G401 (cell line): ENCODE measurements at places on chromosomes 11 and 22.
A peak's percentile ranks its signal among the peaks of the same experiment; 100 is the strongest.

DNA sequence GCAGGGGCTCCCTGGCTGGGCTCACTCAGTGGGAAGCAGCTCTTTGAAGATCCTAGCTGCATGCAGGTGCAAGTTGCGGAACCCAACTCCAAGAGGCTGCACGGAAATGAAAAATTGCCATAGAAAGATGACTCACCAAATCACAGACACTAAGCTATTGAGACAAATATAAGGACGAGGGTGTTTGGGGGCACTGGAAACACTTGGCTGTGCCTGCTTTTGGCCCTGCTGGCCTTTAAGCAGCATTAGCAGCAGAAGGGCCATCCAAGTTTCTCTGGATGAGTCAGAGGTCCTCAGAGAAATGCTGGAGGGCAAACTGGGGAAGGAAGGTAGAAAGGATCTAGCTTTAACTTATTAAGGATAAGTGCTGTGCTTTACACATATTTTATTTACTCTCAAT lies 282.3 kb downstream of the KIRREL3 start:
- no peak for DNase-seq

GRCh38 chr11:122100756-122101080 lies 15.3 kb downstream of the BLID start:
- no peak for DNase-seq

DNA sequence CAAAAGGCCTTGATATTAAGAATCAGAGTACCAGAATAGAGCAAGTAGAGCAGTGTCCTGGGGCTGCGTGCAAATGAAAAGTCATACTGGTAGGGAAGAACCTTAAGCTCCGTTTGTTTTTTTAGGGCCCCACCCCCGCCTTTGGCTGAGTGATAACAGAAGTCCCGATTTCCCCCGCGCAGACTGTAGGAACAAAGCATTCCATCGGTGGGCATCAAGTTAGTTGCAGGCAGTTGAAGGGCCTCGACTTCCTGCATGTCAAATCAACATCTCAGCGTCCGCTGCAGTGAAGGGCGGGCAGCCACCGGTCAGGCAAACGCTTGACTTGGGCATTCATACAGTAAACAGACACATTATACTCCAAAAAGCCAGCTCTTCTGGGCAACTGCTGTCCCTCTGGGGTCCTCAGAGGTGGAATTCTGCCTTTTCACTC lies 11.7 kb downstream of the LRP4 start:
- DNase-seq = no peak

DNA sequence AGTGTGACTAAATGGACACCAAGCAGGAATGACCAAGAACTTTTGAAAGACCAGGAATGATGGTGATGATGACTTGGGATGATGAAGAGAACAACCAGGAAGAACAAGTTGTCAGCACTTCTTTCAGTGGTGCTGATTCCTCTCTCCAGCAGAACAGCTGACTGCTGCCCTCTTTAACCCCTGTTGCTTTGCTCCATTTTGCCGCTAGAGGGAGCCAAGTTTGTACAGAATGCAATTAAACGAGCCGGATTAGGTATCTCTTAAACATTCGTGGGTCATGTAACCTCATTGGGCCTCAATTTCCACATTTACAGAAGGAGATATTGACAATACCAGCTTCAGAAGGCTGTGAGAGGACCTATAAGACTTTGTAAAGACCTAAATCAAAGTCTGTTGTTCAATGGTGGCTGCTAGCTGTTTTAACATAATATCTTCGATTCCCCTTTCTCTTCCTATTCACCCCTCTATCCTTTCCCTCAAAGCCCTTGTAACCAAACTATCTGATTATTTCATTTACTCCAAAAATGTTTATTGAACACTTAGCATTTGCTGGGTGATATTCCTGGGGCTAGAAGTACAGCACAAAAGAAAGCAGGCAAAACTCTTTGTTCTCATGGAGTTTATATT lies 1.9 kb downstream of the OR4S1 start:
- peak; percentile 3 for DNase-seq

DNA sequence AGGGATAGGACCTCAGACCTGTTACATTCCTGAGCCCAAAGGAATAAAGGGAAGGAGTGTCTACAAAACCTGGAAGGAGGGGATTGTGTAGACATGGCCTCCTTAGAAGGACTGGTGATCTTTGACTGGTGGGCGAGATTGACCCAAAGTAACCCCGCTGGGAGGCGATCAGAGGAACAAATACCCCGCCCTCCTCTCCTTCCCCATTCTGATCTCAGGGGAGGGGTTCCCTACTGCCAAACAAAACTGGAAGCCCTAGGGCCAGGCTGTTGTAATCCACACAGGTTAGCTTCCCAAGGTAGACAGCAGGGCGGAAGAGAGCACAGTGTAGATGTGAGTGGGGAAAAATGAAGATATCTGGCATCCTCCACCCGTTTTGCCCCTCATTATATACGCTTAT lies 24.7 kb downstream of the NCF4 start:
- DNase-seq = no peak

DNA sequence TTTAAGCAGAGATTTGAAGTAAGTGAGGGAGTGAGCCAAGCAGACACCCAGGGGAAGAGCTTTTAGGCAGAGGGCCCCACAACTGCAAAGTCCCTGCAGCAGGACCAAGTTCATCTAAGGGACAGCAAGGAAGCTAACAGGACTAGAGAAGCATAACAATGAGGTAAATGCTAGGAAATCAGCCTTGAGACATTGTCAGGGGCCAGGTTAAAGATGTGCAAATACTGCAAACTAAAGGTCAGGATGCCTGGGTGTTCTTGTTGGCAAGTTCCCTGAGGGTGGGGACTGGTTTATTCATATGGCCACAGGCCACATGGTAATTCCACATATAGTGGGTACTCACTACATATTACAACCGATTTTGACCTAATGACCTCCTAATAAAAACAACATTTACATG lies 399.2 kb upstream of the NARS2 start:
- DNase-seq = no peak

- DNase-seq = no peak
Measured at GRCh38 chr11:23236826-23237555, 376.7 kb upstream of the CCDC179 start.

GRCh38 chr22:49211176-49211575 lies 616.5 kb downstream of the BRD1 start:
- DNase-seq = no peak

GRCh38 chr11:121615501-121615900 lies 162.7 kb upstream of the SORL1-AS1 start:
- DNase-seq = no peak

DNA sequence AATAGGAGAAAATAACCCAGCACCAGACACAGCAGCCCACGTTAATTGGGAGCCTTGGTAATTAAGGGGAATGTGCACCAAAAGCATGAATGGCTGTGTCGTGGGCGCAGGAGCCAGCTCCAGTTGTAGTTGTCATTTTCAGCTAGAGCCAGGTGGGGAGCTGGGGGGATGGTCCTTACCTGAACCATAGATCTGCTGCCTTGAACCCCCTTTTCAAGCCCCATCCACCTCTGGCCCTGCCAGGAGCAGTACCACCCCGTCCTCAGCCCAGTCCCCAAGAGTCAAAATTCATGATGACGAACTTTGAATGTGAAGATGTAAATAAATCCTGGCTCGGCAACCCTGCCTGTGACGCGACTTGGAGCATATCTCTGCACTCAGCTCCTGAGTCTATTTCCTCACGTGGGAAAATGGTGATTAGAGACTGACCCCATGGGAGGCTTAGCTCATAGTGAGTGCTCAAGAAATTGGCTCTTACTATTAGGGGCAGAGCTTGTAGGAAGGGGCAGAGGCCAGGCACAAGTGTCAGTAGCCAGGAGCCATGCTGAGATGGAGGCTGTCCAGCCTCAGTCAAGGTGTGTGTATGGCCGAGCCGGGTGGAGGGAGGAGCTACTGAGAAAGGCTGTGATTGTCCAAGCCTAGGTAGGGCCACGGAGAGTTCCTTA lies 794 bp upstream of the FXYD6 start:
- DNase-seq = peak; percentile 95

DNA sequence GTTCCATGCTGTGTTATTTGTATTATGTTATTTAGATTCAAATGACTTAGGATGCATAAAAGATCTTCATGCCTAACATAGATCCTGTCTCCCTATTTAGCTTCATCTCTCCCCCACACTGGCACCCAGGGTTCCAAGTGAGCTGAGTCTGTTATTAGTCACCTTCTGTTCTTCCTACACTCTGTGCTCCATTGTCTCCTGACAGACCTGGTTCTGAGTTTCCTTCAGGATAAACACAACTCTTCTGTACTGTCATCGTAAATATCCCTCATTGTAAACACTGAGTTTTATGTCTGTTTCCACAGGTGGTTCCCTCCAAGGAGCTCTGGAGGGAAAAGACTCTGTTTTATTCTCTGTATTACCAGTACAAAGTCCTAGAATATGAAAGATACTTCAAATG lies 8.7 kb downstream of the MMP26 start:
- no peak for DNase-seq

GRCh38 chr11:400241-400689 lies 6.3 kb downstream of the PKP3 start:
- no peak for DNase-seq
